Activated CD8-positive, alpha-beta T cell treated with anti-CD3 and anti-CD28 coated beads for 36 hours (primary cell): ENCODE measurements at places on chromosomes 7 and 10. TPM values are rescaled to one million over a fixed set of nuclear protein-coding genes. Genes with fewer than 3 reads are reported as not detected.

- no peak for DNase-seq
Observed at GRCh38 chr10:2686691-2687090, 380.7 kb upstream of the PFKP start.

RGS10 gene
- total RNA-seq = 207 TPM

- DNase-seq = no peak
Observed at GRCh38 chr10:72719941-72720592, 28.1 kb downstream of the MCU start.

RAB19 gene
- total RNA-seq = 6.4 TPM
